ENCODE measurements at places on chromosomes 7 and 10. TPM values are rescaled to one million over a fixed set of nuclear protein-coding genes. Genes with fewer than 3 reads are reported as not detected.
A peak's percentile ranks its signal among the peaks of the same experiment; 100 is the strongest.

- no peak overlapping the region for H3K27ac ChIP-seq
- DNase-seq, result no peak
- peaks cover 22% of the 10 kb centered on the region for H3K36me3 ChIP-seq
- no peaks in the 10 kb centered on the region for H3K27me3 ChIP-seq
- no peak overlapping the region for H3K4me3 ChIP-seq
These were observed 48.4 kb upstream of the GTF2IRD1 start for GRCh38 chr7:74405191-74405898.

- H3K36me3 ChIP-seq, result no peaks in the 10 kb centered on the region
- no peaks in the 10 kb centered on the region for H3K27me3 ChIP-seq
- H3K27ac ChIP-seq, result no peak overlapping the region
These were observed 100.1 kb downstream of the HOXA1 start for GRCh38 chr7:26995666-26996065.

- no peak overlapping the region for H3K27ac ChIP-seq
- no peaks in the 10 kb centered on the region for H3K27me3 ChIP-seq
- no peaks in the 10 kb centered on the region for H3K4me1 ChIP-seq
- no peak overlapping the region for H3K4me3 ChIP-seq
- DNase-seq, result no peak
These were observed 1110.6 kb downstream of the TYW1 start for GRCh38 chr7:68107261-68107660.

GRCh38 chr10:101011517-101012423, 12.2 kb downstream of the LZTS2 start:
- H3K4me1 ChIP-seq, result peaks cover 83% of the 10 kb centered on the region
- H3K4me3 ChIP-seq, result peak overlapping the region; percentile 33
- no peak overlapping the region for H3K27ac ChIP-seq
- DNase-seq, result peak; percentile 73
- no peaks in the 10 kb centered on the region for H3K27me3 ChIP-seq

GRCh38 chr7:44693641-44694313, 54.9 kb upstream of the ZMIZ2 start:
- H3K4me3 ChIP-seq, result no peak overlapping the region
- H3K27me3 ChIP-seq, result no peaks in the 10 kb centered on the region
- H3K27ac ChIP-seq, result no peak overlapping the region
- no peak for DNase-seq
- peaks cover 38% of the 10 kb centered on the region for H3K36me3 ChIP-seq

DNA sequence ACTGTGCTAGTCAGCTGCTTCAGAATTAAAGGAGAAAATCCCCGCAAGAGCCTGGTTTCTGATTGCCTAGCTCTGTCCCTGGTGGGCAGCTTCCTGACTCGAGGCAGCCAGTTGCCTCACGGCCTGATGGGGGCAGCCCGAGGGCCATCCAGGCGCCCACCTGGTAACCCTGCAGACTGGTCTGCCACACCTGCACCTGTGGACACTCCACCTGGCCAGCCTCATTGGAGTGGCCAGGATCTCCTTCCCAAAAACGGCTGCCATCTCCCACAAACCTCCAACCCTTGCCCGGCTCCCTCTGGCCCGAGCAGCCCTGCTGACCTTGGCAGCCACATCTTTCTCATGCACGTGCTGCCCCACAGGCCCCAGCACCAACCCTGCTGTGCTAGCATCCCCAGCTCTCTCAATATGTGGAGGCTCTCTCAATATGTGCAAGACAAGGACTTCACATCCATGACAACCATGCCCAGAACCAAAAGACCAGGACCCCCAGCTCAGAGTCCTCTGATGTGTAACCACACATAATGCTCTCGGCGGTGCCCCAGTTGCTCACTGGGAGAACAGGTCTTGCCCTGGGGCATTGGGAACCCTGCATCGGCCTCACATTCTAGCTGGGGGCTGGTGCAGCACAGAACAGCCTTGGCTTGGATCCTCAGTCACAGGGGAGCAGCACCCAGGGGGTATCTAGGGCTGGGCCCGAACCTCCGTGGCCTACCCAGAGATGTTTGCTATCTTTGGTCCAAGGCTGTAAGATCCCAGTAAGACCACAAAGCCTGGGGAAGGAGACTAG, 14.6 kb downstream of the DRGX start:
- DNase-seq, result no peak
- no peak overlapping the region for H3K27ac ChIP-seq
- peaks cover 2% of the 10 kb centered on the region for H3K27me3 ChIP-seq
- no peaks in the 10 kb centered on the region for H3K4me1 ChIP-seq
- no peak overlapping the region for H3K4me3 ChIP-seq

- no peaks in the 10 kb centered on the region for H3K27me3 ChIP-seq
- H3K4me3 ChIP-seq, result no peak overlapping the region
- H3K36me3 ChIP-seq, result no peaks in the 10 kb centered on the region
These were observed 36.8 kb downstream of the AFAP1L2 start for GRCh38 chr10:114367351-114368056.

DNA sequence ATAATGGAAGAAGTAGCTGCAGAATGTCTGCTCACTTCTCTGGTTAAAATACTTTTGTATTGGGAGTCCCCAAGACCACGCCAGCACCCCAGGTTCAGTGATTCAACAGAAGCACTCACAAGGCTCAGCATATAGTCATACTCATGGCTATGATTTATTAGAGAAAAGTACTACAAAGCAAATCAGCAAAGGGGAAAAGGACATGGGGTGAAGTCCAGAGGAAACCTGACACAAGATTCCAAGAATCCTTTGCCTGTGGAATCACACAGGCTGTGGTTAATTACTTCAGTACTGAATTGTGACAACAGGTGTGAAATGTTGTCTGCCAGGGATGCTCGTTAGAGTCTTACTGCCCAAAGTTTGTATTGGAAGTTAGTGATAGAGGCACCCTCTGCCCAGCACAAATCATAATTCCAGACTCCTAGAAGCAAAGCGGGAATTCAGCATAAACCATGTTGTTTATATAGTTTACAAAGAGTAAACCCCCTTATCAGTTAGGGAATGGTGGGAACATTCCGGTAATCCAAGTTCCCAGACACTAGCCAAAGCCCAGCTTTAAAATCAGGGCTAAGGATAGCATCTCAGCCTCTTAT, 79.4 kb downstream of the HYCC1 start:
- H3K27ac ChIP-seq, result no peak overlapping the region
- H3K27me3 ChIP-seq, result no peaks in the 10 kb centered on the region
- DNase-seq, result no peak
- H3K36me3 ChIP-seq, result no peaks in the 10 kb centered on the region
- H3K4me1 ChIP-seq, result no peaks in the 10 kb centered on the region
- H3K4me3 ChIP-seq, result no peak overlapping the region

- H3K4me3 ChIP-seq, result no peak overlapping the region
- no peaks in the 10 kb centered on the region for H3K27me3 ChIP-seq
- no peaks in the 10 kb centered on the region for H3K36me3 ChIP-seq
- H3K4me1 ChIP-seq, result peaks cover 15% of the 10 kb centered on the region
- H3K27ac ChIP-seq, result no peak overlapping the region
These were observed 49.5 kb downstream of the PRR15 start for GRCh38 chr7:29613100-29613499.

DNA sequence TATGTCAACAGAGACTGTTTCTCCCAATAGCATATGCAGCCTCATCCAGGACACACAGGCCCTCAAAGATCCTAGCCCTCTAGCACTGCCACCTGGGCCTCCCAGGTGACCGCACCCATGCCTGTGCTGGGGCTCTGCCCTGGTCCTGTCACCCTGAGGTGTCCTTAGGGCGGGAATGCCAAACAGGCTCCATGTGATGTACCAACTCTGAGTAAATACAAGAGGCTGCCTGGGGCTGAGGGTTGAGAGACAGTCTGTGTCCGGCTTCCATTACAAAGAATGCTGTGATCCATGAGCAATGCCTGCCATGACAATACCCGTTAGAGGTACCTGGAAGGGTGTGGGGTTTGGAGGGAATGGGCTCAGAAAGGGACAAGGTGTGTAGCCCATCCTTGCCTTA, 83.0 kb upstream of the KAT6B start:
- peaks cover 13% of the 10 kb centered on the region for H3K4me1 ChIP-seq
- peak; percentile 35 for DNase-seq
- H3K4me3 ChIP-seq, result no peak overlapping the region
- no peaks in the 10 kb centered on the region for H3K36me3 ChIP-seq
- no peak overlapping the region for H3K27ac ChIP-seq

- H3K27ac ChIP-seq, result no peak overlapping the region
- H3K4me1 ChIP-seq, result no peaks in the 10 kb centered on the region
- DNase-seq, result peak; percentile 6
- H3K4me3 ChIP-seq, result no peak overlapping the region
- no peaks in the 10 kb centered on the region for H3K27me3 ChIP-seq
- peaks cover 26% of the 10 kb centered on the region for H3K36me3 ChIP-seq
These were observed 53.3 kb downstream of the UBN2 start for GRCh38 chr7:139284252-139284896.

DNA sequence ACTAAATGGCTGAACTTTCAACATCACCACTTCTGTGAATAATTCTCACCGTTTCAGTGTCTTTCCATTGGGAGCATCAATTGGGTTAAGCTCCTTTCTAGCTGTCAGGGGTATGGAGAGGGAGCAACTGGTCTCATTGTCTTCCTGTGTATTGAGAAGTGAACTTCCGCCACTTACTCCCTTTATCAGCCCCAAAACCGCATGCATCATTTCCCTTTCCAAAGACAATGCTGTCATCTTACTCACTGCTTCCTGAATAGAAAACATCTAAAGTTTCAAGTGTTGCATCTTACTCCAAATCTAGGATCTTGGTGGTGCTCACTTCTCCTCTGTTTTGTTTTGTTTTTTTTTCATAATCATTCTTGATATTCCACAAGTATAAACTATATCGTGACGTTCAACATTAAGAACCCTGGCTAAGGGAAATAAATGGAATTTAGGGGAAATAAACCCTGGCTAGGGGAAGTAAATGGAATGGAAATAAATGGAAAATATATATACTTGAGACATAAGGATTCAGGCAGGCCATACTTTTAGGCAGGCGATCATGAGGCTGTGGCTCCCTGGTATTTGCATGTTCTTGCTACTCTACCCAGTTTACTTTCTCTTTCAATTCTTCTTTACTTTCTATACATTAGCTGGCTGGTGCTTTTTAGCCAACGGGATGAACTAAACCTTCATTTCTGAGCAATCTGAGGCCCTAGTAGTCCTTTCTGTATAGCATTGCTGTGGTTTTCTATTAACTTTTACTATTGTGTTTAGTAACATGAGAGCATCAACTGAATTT, 371.9 kb downstream of the BMPER start:
- H3K4me3 ChIP-seq, result no peak overlapping the region
- H3K4me1 ChIP-seq, result no peaks in the 10 kb centered on the region

DNA sequence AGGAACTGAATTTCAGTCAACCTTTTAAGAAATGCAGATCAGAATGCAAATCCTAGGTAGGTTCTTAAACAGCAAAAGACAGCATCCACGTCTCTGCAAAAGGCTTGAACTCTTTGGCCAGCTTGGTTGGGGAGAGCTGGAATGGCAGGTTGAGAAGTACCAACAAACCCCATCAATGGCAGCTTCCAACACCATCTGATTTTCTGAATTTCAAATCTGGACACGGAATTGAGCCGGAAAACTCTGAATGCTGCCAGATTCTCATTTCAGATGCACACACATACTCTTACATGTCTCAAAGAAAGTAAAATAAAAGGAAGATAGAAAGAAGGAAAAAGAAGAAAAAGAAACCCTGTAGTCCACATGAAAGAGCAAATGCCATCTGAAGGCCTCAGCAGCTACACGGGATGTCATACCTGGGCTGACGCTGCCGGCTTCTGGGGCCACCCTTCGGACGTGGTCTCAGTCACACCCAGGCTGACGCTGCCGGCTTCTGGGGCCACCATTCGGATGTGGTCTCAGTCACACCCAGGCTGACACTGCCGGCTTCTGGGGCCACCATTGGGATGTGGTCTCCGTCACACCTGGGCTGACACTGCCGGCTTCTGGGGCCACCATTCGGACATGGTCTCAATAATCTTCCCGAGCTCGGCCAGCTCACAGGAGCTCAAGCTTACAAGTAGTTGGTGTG, 165.3 kb downstream of the PTPRN2 start:
- no peak for DNase-seq
- no peaks in the 10 kb centered on the region for H3K36me3 ChIP-seq
- 0 out of 2 replicates have a peak, but pooled peaks cover 10% of the 10 kb centered on the region for H3K4me1 ChIP-seq
- no peak overlapping the region for H3K4me3 ChIP-seq

DNA sequence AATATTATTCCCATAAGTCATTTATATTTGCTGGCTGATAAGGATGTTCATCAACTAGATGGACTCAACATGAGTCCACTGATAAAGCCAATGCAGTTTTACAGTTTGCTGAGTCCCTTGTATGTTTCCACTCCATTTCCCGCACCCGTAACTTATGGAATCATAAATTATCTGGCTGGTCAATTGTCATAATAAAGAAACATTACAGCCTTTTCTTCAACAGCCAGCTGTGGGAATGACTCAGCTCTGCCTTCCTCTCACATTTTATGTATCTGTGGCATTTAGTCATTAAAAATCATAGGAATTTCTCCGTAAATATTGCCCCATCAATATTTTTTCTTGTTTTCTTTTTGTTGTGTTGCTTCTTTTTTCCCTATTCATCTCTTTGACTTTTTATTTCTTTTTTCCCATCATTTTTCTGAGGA, 22.3 kb upstream of the TMEM26 start:
- no peaks in the 10 kb centered on the region for H3K36me3 ChIP-seq
- no peak for DNase-seq
- H3K27ac ChIP-seq, result no peak overlapping the region
- no peak overlapping the region for H3K4me3 ChIP-seq

DNA sequence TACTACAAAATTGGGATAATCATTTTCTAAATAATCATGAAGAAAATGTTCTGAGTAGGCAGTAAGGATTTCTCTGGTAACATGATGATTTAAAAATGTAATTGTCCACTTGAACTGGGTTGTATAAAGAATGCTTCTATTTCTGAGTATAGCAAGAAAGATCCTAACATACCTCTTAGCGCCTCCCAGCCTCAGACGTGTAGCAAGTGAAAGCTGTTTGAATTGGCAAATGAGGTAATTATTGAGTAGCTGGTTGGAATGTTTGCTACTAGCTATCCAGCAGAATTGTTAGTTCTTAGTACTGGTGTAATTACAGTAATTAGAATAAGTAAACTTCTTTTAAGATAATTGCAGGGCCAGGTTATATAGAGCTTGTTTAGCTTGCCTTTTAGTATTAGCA, 47.9 kb downstream of the SEPTIN7 start:
- no peak for DNase-seq
- no peak overlapping the region for H3K27ac ChIP-seq

- H3K27ac ChIP-seq, result no peak overlapping the region
- DNase-seq, result no peak
- H3K4me1 ChIP-seq, result no peaks in the 10 kb centered on the region
- no peaks in the 10 kb centered on the region for H3K27me3 ChIP-seq
- H3K4me3 ChIP-seq, result no peak overlapping the region
- no peaks in the 10 kb centered on the region for H3K36me3 ChIP-seq
These were observed 252.7 kb downstream of the PRPF18 start for GRCh38 chr10:13839430-13839990.

GRCh38 chr10:109393425-109393824, 529.9 kb downstream of the XPNPEP1 start:
- no peaks in the 10 kb centered on the region for H3K27me3 ChIP-seq
- no peak overlapping the region for H3K27ac ChIP-seq
- no peak for DNase-seq
- no peak overlapping the region for H3K4me3 ChIP-seq
- no peaks in the 10 kb centered on the region for H3K4me1 ChIP-seq

GRCh38 chr7:100490483-100491191, 6.9 kb downstream of the NYAP1 start:
- peaks cover 56% of the 10 kb centered on the region for H3K4me1 ChIP-seq
- H3K27ac ChIP-seq, result no peak overlapping the region
- H3K36me3 ChIP-seq, result no peaks in the 10 kb centered on the region
- no peak overlapping the region for H3K4me3 ChIP-seq
- DNase-seq, result no peak

The NEURL1 gene
- 0.01 TPM for polyA plus RNA-seq

The SMKR1 gene
- not detected for polyA plus RNA-seq

The LGI1 gene
- not detected for polyA plus RNA-seq

The CALN1 gene
- 0.01 TPM for polyA plus RNA-seq

The GPR15LG gene
- not detected for polyA plus RNA-seq

The EN2 gene
- polyA plus RNA-seq, result not detected

The SLC18A2 gene
- not detected for polyA plus RNA-seq

The EVX1 gene
- not detected for polyA plus RNA-seq

The STEAP2 gene
- polyA plus RNA-seq, result 4.5 TPM

The HMX2 gene
- not detected for polyA plus RNA-seq
